ENCODE measurements at places on chromosomes 16 and 17.

GRCh38 chr17:17403899-17404576 lies 72.8 kb upstream of the MED9 start:
- no peak for DNase-seq

DNA sequence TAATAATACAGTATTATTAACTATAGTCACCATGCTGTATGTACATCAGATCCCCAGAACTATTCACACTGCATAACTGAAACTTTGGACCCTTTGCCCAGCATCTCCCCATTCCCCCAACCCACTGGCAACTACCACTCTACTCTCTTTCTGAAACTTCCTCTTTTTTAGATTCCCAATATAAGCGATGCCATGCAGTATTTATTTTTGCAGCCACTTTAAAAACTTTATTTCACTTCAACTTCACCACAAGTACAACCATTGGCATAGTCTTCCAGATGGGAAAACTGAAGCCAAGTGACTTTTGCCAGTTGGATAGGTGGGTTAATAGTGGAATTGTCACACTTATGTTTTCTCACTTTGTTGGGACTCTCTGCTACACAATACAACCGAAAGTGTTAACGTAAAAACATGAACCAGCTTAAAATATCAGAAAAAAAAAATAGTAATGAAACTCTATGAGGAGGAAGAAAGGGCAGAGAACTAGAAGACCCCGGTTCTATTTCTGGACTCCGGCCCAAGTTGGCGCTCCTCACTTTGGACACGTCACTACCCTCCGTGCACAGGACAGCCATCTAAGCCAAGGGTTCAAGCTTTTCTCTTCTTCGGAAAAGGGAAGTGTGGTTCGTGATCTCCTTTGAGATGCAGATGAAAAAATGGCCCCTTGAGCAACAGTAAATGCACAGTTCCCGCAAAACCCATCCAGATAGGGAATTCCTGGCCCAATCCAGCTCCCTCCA lies 743 bp downstream of the SHCBP1 start:
- peak; percentile 34 for DNase-seq

GRCh38 chr16:81590714-81591544 lies 146.3 kb downstream of the CMIP start:
- no peak for DNase-seq

- no peak for DNase-seq
Observed at GRCh38 chr16:11681556-11681955, 13.3 kb downstream of the SNN start.

DNA sequence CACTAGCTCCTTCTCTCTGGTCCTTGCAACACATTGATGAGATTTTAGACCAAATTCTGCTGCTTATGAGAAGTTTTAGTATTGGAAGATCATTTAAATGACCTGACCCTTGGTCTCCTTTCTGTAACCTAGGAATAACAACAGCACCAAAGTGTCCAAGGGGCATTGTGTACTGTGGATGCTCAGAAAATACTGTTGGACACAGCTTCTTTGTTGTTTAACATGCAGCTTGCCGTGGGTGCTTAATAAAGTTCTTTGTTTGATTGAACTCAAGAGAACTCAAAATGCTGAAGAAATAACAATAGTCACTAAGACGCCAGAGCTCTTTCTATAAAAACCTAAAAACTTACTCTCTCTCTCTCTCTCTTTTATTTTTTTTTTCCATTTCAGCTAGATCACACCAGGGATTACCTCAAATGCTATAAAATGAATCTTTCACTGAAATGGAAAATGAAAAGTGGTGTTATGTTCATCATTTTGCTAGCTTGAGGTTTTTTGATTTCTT lies 548.9 kb upstream of the CDH8 start:
- DNase-seq: no peak

- no peak for DNase-seq
Observed at GRCh38 chr17:77884019-77884418, 74.5 kb upstream of the TNRC6C start.

- no peak for DNase-seq
Observed at GRCh38 chr17:49290690-49291359, 60.2 kb upstream of the PHOSPHO1 start.

DNA sequence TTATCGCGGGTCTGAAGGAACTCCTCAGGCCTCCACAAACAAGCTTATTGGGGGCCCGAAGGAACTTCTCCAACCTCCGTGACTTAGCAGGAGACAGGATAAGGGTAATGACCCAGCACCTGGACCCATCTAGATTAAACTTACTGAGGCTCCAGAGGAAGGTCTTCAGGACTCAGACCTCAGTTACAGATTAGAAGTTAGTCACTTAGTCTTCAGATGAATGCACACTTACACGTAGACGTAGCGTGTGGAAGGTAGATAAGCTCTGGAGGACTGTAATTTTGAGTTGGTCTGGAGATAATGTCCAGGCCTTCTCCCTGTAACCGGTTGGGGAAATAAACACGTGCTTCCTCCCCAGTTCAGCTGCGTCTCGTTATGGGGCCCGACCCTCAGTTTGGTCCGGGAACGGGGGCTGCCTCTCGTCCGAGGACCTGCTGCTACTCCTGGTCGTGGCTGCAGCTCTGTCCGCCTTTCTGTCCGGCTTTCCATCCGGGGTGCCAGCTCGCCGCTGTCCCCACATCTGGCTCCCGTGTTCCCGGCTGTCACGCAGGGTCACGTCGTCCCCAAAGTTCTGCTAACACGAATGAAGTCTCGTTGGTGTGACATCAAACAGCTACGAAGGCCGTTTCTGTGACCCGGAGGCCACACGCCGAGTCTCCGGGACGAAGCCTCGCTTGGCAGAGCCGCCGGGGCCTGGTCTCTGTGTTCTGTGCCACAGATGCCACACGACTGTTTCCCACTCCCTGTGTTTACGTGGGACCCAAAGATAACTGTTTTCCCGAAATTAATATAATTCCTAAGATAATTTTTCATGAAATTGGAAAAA lies 11.8 kb upstream of the SECTM1 start:
- no peak for DNase-seq

DNA sequence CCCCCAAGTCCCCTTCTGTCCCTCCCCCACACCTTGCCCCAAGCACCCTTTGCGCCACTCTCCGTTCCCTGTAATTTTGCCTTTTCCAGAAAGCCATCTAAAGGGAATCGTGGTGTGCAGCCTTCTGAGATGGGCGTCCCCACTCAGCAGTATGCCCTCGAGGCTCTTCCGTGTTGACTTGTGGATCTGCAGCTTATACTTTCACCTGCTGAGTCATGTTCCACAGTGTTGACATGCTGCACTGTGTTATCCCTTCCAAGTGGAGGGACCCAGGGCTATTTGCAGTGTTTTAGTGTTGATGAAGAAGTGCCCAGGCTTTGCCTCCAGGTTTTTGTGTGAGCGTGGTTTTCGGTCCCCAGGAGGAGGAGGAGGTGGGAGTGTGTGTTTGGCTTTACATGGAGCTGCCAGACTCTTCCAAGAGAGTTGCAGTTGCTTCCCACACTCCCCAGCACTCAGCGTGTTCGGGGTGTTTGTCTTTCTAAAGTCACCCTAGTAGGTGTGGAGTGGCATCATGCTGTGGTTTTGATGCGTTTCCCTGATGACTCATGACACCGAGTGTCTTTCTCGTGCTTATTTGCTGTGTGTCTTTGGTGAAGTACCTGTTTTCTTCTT lies 32.1 kb upstream of the JPT2 start:
- no peak for DNase-seq

- DNase-seq: peak; percentile 54
Observed at GRCh38 chr16:14405611-14406537, 224.2 kb downstream of the PARN start.

DNA sequence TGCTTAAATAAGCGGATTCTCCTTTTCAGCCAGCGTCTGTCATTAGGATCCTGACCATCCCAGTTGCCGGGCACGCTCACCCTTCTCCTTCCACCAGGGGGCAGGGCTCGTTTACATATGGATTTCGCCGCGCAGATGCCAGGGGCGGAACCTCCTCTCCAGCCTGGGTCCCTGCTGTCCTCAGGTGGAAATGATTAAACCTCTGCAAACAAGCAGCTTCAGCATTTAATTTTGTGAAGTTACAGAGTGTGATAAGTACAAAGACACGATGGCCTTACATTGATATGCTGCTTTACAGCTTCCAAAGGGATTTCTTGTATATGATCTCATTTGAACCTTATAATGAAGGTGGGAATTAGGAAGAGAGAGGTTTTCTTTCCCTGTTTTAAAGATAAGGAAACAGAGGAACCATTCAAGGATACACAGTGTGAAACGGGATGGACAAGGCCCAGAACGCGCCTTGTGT lies 3.9 kb upstream of the KRT28 start:
- peak; percentile 31 for DNase-seq

- no peak for DNase-seq
Observed at GRCh38 chr16:53789137-53789536, 85.2 kb downstream of the FTO start.

GRCh38 chr17:49972486-49973270 lies 3.7 kb downstream of the DLX4 start:
- DNase-seq: no peak

- DNase-seq: no peak
Observed at GRCh38 chr16:14301169-14302030, 230.3 kb downstream of the MRTFB start.

- DNase-seq: no peak
Observed at GRCh38 chr16:29974291-29975133, 844 bp downstream of the TAOK2 start.

- no peak for DNase-seq
Observed at GRCh38 chr16:35908942-35909341, 2449.5 kb downstream of the TP53TG3F start.
